ENCODE measurements at places on chromosomes 6 and 20.

GRCh38 chr6:113734982-113735381, 122.2 kb upstream of the MARCKS start:
- DNase-seq = no peak

DNA sequence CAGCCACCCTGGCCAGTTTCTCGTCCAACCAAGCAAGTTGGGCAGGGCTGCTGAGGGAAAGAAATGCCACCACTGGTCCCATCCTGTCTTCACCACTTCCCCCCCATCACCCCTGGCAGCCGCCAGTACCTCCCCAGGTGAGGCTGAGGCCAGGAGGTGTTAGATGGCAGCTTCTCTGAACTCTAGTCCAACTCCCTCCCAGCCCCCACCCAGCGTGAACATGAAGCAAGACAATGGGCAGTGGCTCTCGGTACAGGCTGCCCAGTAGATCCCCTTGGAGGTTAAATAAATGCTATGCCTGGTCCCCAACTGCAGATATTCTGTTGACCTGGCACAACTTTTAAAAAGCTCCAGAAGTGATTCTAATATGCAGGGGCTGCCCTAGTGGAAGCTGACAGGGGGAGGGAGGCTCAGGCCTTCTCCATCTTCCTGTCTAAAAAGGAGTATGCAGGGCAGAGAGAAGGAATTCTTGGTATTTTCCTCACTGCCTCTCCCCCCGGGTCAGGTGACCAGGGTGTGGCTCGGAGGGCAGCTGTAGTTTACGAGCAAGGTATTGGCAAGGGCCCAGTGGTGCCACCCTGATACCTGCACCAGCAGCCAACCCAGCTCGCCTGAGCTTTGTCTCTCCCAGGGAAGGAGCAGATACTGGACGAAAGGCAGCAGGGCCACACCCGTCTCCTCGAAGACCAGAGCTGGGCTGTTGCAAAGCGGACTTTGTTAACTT, 25.7 kb downstream of the KCNK5 start:
- DNase-seq = no peak

DNA sequence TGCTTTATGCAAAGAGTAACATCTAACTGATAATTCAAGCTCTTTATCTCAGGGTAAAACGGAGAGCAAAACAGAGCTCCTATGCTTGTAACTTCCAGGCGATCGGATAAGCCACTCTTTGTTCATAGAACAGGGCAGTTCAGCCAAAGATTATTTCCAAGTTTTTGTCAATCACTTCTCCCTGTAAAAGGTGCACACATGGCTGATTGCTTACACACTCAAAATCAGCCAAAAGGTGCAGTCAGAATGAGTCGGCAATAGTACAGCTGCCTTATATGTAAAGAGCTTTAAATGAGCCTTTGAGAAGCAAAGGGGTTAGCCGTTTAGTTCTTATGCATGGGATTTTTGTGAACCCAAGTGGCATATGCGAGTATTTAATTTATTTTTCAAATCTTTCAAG, 449.6 kb upstream of the POU3F2 start:
- no peak for DNase-seq

- DNase-seq = no peak
Measured at GRCh38 chr6:24558516-24558915, 63.7 kb downstream of the ALDH5A1 start.

- DNase-seq = no peak
Measured at GRCh38 chr6:162026843-162027242, 700.7 kb downstream of the PRKN start.

- DNase-seq = no peak
Measured at GRCh38 chr20:59082077-59082740, 39.6 kb upstream of the PRELID3B start.

DNA sequence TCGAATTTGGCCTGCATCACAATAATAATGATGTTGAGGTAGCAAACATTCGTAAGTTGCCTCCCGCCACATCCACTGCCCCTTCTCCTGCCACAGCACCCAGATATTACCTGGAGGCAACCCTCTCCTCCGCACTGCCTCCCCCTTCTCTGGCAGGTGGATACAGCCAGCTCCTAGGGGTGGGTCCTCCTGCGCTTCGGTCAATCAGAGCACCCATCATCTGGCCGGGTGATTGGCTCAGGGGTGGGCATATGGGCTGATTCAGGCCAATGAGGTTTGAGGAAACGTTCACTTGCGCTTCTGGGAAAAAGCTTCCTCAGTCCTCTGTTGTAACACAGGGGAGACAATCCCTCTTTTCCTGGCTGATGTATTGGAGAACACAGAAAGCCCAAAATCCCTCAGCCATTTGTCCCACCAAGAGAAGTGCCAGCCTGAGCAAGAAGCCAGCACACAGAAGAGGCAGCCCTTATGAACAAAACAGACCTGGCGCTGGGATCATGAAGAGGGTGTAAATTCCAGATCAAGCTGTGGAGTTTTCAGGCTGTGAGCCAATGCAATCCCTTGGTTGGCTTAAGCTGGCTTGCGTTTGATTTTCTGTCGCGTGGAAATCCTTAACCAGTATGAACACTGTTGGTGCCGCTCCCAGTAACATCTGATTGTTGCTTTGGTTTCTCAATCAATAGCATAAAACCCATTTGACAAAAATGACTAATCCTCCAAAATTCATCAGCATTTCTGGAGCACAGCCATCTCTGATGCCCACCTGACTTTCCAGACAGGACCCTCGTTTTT, 82.2 kb downstream of the PRDM1 start:
- no peak for DNase-seq

GRCh38 chr6:14767226-14767625, 478.6 kb upstream of the JARID2 start:
- DNase-seq = no peak

- no peak for DNase-seq
Measured at GRCh38 chr6:141248021-141248799, 884.5 kb upstream of the GJE1 start.

- DNase-seq = no peak
Measured at GRCh38 chr6:18314317-18314997, 50.1 kb upstream of the DEK start.

DNA sequence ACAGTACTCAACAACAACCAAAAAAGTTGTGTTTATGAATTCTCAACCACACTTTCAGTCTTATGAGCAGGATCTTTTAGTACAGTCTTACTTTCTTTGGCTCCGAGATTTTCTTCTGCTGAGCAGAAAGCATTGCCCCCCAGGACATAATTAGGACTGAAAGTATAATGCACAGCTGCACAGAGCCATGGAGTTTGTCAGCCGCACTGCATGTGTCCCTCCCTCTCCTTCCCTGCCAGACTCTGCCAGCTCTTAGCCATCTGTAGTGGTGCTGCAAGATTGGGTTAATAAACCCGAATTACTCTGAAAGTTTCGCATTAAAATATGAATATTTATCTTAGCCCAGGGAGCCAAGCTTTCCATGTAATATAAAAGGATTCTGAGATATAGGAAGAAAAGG, 179.6 kb upstream of the PTCHD4 start:
- DNase-seq = no peak

DNA sequence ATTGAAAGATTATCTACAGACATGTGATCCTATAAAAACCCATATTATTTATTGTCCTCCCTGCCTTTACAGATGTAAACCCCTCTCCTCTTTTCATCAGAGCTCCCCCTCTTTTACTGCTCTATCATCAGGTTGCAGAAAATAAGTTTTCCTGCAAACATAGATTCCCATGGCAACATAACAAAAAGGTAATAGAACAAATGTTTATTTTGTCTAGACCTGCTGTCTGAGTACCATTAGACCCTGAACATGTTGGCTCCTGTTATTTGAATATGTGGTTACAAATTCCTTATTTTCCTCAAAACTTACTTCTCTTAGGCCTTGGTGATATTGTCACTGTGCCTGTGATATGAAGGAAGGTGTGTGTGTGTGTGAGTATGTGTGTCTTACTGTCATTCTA, 11.5 kb downstream of the MAPK14 start:
- DNase-seq = no peak

DNA sequence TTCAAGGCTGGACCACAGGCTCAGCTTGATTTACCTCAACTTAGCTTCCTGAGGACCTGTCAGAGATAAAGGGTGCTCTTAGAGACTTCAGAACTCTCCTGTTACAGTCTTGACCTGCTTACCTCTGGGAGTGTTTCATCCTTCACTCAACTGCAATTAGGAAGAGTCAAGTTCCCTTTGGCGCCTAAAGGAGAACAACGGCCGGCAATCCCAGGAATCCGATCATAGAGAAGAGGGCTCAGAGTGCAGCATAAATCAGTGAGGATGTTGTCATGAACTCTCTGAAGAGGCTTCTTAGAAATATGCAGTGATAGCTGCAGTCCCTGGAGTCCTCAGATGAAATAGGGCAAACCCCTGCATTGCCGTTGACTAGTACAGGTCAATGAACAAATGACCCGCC, 36.4 kb downstream of the LYRM2 start:
- no peak for DNase-seq

GRCh38 chr6:111653434-111653833, 47.8 kb upstream of the TRAF3IP2 start:
- DNase-seq = no peak

GRCh38 chr20:44587035-44587980, 4.9 kb downstream of the PKIG start:
- DNase-seq = no peak

DNA sequence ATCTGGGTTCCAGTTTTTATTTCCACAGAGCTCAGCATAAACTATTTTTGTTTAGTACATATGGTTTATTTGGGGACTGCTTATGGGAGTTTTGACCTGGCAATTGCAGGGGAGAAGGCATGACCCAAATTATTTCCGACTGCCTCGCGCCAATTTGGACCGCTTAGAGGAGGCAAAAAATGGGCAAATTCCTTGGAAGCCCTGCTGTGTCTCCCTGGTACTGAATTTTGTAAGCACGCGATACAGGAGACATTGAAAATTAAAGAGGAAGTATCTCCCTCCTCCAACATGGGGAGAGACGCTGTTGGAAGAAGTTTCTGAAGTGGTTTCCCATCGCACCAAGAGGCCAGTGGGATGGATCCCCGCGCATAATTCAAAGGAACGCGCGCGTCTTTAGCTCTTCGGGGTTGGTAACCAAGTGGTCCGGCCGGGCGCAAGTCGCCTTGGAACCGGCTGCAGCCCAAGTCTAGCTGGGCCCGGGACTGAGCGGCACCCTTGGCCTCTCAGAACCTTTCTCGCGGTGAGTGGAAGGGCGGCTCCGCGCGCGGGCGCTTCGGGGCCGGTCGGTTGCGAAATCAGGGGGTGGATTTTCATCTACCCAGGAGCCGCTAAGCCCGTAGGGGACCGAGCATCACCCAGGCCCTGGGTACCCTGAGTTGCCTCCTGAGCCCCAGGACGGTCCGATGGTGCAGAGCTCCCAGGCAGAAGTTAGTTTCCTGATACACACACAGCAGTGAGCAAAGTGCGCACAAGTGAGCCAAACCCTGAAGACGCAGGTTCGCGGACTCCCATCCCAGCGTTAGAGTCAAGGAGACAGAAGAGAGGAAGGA, 6.2 kb downstream of the NKX2-2 start:
- peak; percentile 29 for DNase-seq

DNA sequence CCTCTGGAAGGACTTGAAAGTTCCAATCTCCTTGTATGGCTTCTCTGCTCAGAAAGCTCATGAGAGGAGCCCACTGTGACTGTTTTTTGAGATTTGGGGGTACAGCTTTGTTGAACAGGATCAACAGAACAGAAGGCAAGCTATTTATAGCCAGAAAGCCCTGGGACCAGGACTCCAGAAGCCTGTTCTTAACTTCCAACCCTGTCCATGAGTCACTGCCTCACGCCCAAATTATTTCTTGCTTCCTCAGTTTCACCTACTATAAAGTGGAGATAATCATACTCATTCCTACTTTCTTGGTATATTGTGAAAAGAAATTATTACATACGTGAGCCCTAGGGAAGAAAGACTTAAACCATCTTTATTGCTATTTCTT, 100.9 kb upstream of the MARCKS start:
- no peak for DNase-seq

GRCh38 chr6:11412011-11412424, 125.5 kb upstream of the TMEM170B start:
- no peak for DNase-seq

DNA sequence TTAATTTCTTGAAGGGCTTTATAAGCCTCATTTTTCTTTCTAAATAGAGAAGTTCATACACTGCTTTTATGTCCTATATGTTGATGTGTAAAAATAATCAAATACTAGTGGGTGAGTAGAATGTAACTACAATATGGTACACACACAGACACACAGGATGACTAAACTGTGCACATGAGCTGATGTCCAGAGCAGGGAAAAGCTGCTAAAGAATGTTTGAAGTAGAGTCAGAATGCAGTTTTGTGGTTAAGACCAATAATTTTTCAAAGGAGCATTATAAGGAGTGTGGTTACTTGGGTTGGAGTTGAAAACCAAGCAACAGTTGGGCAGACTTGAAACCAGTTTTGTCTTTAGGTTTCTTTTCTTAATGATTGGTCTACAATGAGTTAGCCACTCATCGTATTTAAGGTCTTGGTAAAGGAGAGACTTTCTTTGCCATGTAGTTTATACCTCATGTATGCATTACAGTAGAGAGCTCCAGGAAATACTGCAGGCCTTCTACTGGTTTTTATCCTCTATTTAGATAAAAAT, 196.6 kb downstream of the ESR1 start:
- no peak for DNase-seq

DNA sequence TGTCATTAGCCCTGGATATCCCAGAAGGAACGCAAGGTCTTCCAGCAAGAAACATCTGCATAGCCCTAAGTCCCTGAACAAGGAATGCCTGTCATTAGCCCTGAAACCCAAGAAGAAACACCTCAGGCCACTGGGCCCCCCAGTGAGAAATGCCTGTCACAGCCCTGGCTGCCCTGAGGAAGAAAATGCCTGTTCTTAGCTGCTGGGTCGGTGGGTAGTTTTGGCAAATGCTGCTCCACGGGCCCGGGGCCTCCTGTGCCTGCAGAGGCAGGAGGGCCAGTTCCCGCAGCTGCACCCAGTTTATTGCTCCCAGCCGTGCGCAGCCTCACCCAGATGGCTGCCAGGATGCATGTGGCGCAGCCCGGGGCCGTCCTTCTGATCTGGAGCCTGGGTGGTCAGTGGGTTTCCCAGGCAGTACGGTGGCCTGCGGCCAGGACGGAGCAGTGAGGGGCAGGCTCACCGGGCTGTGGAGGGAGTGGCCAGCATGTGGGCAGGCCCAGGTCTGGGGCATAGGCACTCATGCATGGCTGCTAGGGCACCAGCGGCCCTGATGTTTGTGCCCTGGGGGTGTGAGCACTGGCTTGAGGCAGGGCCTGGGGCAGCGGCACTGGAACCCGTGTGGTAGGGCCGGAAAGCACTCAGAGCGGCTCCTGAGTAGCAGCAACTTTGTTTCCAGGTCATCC, 219.0 kb downstream of the ERMARD start:
- DNase-seq = peak; percentile 10

GRCh38 chr6:35197196-35197595, 16.6 kb upstream of the SCUBE3 start:
- no peak for DNase-seq

GRCh38 chr6:87675004-87675681, 26.9 kb downstream of the AKIRIN2 start:
- DNase-seq = no peak

DNA sequence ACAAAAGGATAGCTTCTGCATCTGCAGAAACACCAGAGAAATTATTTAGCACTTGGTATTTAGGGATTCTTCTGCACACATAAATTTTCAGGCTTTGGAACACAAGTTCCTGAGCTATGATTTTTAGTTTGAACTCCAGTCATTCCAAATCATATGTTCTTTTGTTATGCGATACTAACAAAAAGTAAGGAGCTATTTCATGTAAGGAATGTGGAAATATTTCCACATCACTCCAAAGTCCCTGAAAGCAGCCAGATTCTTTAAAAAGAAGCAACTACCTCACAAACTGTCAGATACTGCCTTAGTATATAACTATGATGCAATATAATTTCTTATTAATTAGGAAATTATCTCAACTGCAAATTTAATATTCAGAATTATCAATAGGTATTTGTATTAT, 106.9 kb downstream of the RNGTT start:
- no peak for DNase-seq

Measured in activated T-cell treated with anti-CD3 and anti-CD28 coated beads, Interleukin-2, amount 50 U/mL, for 48 hours (primary cell).